ENCODE measurements at places on chromosomes 6 and 20. TPM values are rescaled to one million over a fixed set of nuclear protein-coding genes. Genes with fewer than 3 reads are reported as not detected.

FNDC11 gene
- total RNA-seq, result 0.50 TPM

FOXF2 gene
- 16.4 TPM for total RNA-seq

GRM1 gene
- total RNA-seq, result not detected

PTP4A1 gene
- total RNA-seq, result 14.7 TPM

LGSN gene
- not detected for total RNA-seq

HLA-DOA gene
- total RNA-seq, result not detected

NRSN2 gene
- 104 TPM for total RNA-seq

BPIFB4 gene
- total RNA-seq, result not detected

ADAM33 gene
- 14.7 TPM for total RNA-seq

RHAG gene
- total RNA-seq, result not detected

PRSS16 gene
- total RNA-seq, result not detected

BMP2 gene
- total RNA-seq, result 2.2 TPM

IL20RA gene
- total RNA-seq, result 0.45 TPM

SLC32A1 gene
- not detected for total RNA-seq

SYS1 gene
- 29.1 TPM for total RNA-seq

OR2H2 gene
- total RNA-seq, result not detected

TSPYL1 gene
- total RNA-seq, result 53.6 TPM

THBS2 gene
- total RNA-seq, result 43.2 TPM

BTNL2 gene
- not detected for total RNA-seq

CSE1L gene
- total RNA-seq, result 139 TPM

SALL4 gene
- 1.5 TPM for total RNA-seq

ISM1 gene
- 0.15 TPM for total RNA-seq

ARFGEF2 gene
- total RNA-seq, result 12.0 TPM

DDX39B gene
- 551 TPM for total RNA-seq

GMPR gene
- 1.7 TPM for total RNA-seq

MPIG6B gene
- not detected for total RNA-seq

GMNN gene
- total RNA-seq, result 49.7 TPM

SMLR1 gene
- not detected for total RNA-seq

EYS gene
- total RNA-seq, result not detected

CRIP3 gene
- not detected for total RNA-seq

FBXL4 gene
- 9.2 TPM for total RNA-seq

CCDC167 gene
- 79.8 TPM for total RNA-seq

NRN1 gene
- not detected for total RNA-seq

HRH3 gene
- not detected for total RNA-seq

KHDC1 gene
- total RNA-seq, result 6.1 TPM

RREB1 gene
- 6.6 TPM for total RNA-seq

UBE3D gene
- total RNA-seq, result 3.7 TPM

SEMG1 gene
- not detected for total RNA-seq

ZNF165 gene
- 0.45 TPM for total RNA-seq

BPIFB1 gene
- total RNA-seq, result not detected

Data from bronchus fibroblast of lung (primary cell).